ENCODE measurements at places on chromosomes 1 and 21.

DNA sequence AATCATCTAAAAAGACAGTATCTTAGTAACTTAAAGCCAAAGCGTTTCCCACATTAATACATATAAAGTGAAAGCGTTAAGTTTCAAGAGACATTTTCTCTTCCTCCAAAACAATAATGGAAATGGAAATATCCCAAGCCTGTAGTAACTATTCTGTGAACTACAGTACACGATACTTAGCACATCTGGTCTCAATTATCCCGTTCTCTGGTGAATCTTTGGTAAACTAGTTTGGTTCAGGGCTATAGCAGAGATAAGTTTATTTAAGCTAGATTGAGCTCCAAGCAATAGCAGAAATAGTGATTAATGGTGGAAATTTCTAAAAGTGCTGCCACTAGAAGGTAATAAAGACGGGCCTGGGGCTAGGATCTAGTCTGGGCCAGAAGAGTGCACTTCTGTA, 55.2 kb downstream of the PCNX2 start:
- DNase-seq, result no peak

GRCh38 chr1:90964444-90965035, 57.3 kb downstream of the ZNF644 start:
- no peak for DNase-seq

DNA sequence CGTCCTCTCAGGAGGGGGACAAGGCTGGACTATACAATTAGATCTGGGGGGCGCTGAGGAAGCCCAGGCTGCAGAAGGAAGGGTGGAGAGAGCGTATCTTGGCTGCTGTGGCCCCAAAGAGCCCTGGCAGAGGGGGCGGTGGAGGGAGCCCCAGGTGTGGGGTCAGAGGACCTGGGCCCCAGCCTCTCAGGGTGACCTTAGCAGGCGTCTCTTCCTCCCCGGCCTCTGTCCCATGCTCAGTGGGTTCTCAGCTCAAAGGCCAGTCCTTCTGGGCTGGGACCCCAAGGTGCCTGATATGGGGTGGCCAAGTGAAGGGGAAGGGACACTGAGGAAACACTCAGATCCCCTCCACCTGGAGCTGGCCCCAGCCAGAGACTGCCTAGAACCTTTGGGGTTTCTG, 1.8 kb downstream of the FAM131C start:
- no peak for DNase-seq

DNA sequence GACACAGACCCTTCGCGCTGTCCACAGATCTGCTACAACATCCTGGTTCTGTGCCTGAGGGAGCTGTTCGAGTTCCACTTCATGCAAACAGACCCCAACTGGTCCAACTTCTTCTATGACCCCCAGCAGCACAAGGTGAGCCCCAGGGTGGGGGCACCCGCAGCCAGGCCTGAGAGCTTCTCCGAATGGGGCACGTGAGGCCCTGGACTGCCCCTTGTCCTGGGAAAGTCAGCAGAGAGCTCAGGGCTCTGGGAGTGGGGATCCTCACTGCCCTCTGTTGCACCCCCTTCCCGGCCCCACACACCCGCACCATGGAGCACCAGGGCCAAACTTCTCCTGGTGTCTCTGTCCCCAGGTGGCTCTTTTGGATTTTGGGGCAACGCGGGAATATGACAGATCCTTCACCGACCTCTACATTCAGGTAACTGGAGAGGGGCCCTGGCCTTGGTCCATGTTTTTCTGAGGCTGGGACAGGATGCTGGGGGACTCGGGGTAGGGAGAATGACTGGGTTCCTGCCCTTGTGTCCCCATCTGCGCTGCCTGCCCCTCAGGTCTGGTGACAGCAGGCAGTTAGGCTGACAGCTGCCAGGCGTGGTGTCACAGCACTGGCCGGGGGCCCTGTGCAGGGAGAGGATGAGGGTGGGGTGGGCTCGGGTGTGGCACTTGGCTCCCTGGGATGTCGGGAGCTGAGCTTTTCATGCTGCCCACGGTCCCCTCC, 44.6 kb downstream of the COQ8A start:
- no peak for DNase-seq

- DNase-seq, result no peak
Measured at GRCh38 chr1:115725600-115725999, 42.9 kb downstream of the CASQ2 start.

DNA sequence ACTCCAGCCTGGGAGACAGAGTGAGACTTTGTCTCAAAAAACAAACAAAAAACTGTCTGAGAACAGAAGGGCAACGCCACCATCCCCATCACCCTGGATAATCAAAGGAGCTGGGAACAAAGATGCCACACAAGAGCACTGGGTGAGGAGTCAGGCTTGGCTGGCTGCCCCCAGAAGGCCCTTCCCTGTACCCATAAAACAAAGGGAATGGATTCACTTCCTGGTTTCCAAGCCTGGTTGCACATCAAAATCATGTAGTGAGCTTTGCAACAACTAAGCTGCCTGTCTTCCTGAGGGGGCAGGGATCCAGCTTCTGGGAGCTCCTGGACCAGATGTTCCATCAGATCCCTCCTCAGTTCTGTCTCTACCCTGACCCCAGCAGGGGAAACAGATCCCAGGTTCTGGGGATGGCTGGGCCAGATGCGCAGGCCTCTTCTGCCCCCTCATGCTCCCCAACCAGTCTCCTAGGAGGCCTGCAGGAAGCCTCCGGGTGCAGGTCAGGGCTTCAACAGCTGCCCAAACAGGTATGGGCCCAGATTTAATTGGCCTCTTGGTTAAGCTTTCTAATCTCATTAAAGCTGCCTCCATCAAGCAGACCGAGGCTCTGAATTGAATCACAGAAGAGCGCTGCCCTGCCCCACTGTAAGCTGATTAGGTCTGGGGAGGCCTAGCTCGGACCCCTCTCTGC, 97.8 kb downstream of the MRPL37 start:
- DNase-seq, result no peak

DNA sequence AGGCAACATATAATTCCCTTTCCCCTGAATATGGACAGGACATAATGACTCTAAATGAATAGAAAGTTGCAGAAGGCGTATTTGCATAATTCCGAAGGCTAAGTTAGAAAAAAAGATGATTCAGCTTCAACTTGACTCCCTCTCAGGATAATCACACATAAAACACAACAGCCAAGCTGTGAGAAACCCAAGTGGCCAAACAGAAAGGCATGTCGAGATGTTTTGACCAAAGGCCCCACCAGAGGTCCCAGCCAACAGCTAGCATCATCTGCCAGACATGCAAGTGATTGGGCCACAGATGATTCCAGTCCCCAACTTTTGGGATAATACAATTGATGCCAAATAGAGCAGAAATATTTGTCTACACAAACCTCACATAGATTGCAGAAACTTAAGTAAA, 444.9 kb downstream of the LTN1 start:
- DNase-seq, result no peak

DNA sequence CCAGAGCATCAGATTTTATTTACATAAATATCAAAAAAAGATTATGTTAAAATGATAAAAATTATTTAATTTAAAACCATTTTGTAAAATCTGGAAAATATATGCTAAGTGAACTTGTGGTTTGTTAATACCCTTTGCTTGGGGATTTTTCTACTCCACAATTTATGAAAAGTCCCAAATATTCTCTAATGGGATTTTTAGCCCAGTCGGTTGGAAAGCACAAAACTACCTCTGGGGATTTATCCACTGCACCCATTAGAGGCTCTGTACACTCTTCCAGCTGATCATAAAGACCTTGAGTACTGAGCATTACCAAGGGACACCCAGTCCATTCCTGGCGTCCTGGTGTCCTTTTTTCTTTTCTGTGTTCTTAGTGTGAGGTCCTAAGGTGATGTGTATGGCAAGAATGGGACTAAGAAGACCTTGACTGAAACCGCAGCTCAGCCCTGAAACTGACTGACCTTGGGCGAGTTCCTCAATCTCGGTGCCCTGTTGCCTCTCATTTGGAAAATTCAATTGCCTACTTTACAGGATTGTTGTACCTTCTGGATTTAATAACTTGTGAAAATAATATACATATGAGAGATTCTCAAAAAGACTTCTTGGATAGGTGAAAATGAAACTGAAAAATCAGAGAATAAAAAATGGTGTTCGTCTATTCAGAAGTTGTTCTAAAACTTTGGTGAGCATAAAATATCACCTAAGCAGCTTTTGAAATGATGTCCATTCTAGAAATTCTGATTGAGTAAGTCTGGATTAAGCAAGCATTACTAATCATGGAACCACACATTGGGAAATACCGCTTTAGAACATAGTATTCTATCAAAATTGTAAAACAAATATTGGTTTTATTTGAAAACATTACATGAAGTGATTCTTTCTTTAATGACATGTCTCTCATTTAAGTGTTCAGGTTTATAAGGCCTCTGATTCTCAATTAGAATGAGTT, 21.5 kb upstream of the SAMSN1 start:
- DNase-seq, result no peak

- DNase-seq, result no peak
Measured at GRCh38 chr1:12091191-12091590, 28.1 kb downstream of the TNFRSF8 start.

DNA sequence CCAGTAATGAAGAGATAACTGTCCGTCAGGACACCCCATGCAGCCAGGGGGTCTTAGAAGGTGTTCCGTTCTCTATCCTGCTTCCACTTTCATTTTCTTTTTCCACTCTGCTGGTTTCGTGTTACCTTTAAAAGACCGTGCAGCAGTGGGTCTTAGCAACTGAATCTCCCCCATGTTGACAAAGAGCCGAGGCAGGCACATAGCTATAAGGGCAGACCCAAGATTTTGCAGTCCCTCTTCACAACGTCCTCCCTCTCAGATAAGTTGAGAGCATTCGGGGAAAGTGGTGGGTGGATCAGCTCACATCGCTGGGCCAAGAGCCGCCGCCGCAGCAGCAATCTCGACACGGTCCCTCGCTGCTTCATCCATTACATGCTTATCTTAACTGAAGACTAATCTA, 355.5 kb downstream of the LMO4 start:
- no peak for DNase-seq

DNA sequence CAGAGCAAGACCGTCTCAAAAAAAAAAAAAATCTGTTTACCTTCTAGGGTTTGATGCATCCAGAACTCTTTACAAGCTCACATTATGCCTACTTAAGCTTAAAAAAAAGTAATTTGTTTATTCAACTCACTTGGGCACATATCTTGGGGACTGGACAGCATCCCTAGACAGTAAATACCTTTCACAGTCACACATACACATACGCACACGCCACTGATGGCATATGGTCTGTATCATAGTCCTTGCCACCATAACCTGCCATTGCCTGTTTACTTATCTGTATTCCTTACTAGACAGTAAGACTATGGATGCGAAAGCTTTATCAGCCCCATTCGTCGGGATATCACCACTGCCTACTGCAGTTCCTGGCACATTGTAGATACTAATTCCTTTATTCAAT, 446.3 kb upstream of the RGS18 start:
- no peak for DNase-seq

DNA sequence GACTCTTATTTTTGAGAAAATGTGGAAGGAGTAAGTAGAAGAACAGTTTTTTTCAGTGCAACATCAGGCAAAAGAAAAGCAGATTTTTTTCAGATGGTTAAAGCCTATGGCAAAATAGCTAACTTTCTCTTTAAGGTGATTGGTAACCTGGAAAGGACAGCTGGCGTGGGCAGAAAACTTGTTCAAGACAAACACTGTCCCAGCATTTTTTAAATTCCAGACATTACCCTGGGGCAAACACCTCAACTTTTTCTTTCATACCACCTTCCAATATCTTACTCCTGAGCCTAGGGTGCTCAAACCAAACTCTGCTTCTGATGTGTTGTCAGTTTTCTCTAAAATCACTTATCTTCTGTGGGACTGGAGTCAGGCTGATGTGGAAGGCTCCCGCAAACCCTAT, 2.7 kb upstream of the LEPR start:
- DNase-seq, result no peak

DNA sequence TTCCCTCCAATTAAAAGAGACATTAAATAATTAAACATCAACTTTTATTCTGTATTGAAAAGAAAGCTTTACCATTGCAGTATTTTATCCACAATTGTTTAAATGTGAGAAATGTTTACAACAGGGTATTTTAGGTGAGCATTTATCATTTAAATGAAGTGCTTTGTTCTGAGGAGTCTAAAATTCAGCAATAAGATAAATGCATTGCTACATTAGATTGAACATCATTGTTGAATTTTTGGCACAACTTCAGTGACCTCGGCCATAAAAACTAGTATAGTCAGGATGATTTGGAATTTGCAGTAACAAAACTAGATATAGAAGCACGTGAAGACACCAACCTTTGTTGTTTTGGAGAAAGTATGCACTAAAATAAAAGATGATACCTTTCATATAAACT, 692.9 kb downstream of the USP25 start:
- DNase-seq, result no peak

DNA sequence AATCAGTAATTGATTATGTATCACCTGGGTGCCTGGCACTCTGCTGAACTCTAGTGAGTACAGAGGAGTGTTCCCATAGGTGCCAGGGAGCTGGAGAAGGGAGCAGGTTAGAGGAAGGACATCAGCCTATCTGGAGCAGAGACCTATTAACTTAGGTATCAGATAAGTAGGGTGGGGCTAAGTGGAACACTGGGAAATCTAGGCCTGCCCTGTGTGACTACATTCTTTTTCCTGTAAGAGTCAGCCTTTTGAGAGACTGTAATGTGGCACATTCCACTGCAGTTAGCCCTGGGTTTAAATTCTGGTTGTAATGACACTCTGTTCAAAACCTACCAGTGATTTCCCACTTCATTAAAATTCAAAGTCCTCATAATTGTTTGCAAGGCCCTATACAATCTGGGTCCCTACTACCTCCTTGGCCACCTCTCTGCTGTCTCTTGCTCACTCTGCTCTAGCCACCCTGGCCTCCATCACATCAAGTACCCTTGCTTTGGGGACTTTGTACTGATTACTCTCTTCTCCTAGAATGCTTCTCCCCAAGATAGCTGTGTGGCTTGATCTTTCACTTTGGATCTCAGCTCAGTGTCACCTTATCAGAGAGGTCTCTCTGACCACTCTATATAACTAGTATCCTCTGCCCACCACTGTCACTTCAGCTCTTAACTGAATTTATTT, 12.9 kb downstream of the STX12 start:
- DNase-seq, result no peak

DNA sequence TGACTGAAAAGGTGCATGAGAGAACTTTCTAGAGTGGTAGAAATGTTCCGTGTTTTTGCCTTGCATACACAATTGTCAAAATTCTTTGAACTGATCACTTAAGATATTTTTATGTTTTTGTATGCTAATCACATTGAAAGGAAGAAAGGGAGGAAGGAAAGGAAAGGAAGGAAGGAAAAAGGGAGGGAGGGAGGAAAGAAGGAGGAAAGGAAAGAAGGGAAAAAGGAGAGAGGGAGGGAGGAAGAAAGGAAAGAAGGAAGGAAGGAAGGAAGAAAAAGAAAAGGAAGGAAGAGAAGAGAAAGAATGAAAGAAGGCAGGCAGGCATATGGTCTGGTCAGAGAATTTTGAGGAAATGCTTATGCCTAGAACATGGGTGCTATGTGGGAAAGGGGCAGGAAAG, 68.4 kb upstream of the PGBD5 start:
- DNase-seq, result no peak
